ENCODE measurements at places on chromosomes 4 and X. TPM values are rescaled to one million over a fixed set of nuclear protein-coding genes. Genes with fewer than 3 reads are reported as not detected.
A peak's percentile ranks its signal among the peaks of the same experiment; 100 is the strongest.

- no peak overlapping the region for H3K27ac ChIP-seq
- H3K36me3 ChIP-seq: no peaks in the 10 kb centered on the region
- no peaks in the 10 kb centered on the region for H3K27me3 ChIP-seq
These were observed 226.3 kb downstream of the PACRGL start for GRCh38 chr4:20926529-20926928.

DNA sequence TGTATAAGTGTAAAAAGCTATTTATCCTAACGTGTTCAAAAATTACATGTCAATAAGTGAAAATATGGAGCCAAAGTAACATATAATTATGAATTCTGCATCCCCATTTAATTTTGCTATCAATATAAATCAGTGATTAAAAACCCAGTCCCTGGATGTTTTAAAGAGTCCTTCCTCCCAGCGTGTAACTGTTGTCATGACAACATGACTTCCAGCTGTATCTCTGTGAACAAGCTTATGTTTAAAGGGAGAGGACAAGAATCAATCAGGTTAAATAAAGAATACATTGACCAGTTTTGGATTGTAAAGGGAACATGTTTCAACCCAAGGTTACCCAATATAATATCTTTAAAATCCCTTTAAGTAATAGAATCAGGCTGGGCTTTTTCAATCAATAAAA is 219.7 kb downstream of the NSUN7 start:
- H3K4me3 ChIP-seq: no peak overlapping the region
- DNase-seq: no peak
- no peaks in the 10 kb centered on the region for H3K4me1 ChIP-seq

DNA sequence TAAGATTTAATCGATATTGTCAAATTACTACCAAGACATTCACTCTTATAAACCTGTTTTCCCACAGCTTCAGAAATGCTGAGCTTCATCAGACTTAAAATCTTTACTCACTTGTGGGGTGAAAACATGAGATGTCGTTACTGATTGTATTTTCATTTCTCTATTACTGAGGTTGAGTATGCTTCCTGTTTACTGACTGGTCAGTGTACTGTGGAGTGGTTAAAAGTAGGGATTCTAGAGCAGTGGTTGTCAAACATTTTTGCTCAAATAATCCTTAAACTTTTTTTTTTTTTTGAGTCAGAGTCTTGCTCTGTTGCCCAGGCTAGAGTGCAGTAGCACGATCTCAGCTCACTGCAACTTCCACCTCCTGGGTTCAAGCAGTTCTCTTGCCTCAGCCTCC is 50.3 kb downstream of the NSUN7 start:
- H3K4me3 ChIP-seq: no peak overlapping the region
- no peaks in the 10 kb centered on the region for H3K4me1 ChIP-seq
- H3K27ac ChIP-seq: no peak overlapping the region
- no peaks in the 10 kb centered on the region for H3K36me3 ChIP-seq
- DNase-seq: no peak

Gene AKAP14
- total RNA-seq: not detected

Gene CLIC2
- total RNA-seq: 64.0 TPM

DNA sequence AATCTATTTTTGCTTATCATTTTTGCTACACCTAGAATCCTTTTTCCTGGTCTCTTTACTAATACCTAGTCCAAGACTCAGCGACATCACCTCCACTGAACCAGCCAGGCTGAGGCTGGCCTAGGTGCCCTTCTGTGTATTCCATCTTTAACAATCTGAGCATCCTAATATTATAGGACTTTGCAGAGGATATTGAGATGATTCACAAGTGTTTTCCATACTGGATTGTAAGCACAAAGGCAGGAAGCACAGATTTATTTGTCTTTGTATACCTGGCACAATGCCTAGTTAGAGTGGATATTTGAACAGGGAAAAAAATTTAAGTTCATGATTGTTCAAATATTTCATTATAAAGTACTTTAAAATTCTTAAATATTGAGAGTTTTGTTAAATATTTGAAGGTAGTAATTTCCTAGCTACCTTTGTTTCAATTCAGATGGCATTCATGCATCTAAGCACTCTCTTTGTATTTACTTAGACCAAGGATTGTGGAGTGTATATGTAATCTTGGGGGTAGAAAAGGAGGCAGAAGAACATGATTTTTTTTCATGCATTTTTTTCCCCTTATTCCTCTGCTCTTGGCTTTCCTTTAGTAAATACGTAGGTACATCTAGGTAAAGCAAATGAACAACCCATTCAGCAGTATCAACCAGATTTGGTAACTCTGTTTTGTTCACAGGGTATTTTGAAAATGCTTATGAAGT is 18.4 kb downstream of the SMARCA5 start:
- H3K27ac ChIP-seq: peak overlapping the region; percentile 3
- no peaks in the 10 kb centered on the region for H3K27me3 ChIP-seq
- DNase-seq: no peak
- H3K4me1 ChIP-seq: peaks cover 15% of the 10 kb centered on the region

Gene GLOD5
- total RNA-seq: 2.6 TPM

DNA sequence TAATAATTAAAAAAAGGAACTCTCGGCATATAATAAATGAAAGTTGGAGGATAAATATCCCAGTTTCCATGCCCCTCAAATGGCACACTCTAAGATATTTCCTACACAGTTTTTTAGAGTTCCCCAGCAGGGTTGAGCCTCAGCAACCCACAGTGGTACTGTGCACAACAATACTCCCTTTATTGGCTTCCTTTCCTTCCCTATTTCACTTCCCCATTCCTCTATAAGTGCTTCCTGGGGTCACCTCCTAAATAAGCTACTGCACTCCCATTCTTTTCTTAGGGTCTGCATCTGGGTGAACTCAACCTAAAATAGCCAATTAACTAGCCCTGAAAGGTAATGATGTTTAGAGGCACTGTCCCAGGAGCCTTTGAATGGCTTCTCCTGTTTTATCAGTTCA is 76.4 kb upstream of the NHS start:
- H3K4me3 ChIP-seq: no peak overlapping the region
- H3K4me1 ChIP-seq: no peaks in the 10 kb centered on the region
- no peak overlapping the region for H3K27ac ChIP-seq
- H3K36me3 ChIP-seq: no peaks in the 10 kb centered on the region

Gene XG
- 0.64 TPM for total RNA-seq

DNA sequence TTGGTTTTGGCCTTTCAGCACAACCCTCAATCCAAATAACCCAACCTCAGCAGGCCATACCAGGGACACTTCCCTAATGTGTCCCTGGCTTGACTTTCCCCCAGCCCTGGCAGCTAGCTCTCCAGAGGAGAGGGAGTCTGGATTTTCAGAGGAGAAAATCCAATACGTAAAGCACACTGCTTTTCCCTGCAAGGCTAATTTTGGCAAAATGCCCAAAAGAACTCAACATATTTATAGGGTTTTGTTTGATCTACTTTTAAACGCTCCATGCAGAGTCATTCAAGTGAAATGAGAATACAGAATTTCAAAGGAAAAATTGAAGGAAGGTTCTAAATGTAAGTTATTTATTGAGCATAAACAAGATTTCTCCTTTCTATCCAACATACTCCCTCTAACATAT is 167.2 kb downstream of the SH3KBP1 start:
- H3K27ac ChIP-seq: no peak overlapping the region
- H3K27me3 ChIP-seq: no peaks in the 10 kb centered on the region
- peaks cover 7% of the 10 kb centered on the region for H3K4me1 ChIP-seq
- H3K4me3 ChIP-seq: no peak overlapping the region

DNA sequence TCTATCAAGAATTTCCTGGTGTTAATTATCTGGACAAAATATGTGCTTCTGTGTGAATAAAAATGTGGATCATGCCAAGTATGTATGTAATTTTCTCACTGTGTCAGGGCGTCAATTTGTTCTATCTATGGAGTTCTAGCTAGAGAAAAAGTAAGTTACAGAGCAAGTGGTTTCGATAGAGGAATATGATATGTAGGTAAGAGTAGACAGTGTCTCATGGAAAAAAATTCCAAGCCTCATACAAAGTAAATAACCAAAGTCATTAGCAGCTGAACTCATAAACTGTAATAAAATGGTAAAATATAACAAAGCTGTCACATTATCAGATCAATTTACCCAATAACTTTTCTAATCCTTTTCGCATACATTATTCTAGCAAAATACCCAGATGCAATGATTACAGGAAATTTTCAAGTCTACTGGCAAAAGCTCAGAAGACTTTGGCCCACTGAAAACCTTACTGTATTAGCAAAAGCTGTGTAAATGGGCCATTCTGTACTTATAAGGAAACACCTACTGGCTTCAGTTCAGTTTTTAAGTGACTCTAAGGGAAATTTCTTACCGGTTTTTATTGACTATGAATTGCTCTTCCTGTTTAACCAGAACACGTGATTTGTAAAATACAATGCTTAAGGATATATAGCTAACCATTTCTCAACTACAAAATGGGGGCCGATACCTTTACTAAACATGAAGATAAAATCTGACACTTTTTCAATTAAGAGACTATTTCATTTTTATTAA is 121.0 kb upstream of the ARSJ start:
- H3K36me3 ChIP-seq: no peaks in the 10 kb centered on the region
- no peaks in the 10 kb centered on the region for H3K27me3 ChIP-seq
- DNase-seq: no peak
- no peaks in the 10 kb centered on the region for H3K4me1 ChIP-seq
- H3K4me3 ChIP-seq: no peak overlapping the region

DNA sequence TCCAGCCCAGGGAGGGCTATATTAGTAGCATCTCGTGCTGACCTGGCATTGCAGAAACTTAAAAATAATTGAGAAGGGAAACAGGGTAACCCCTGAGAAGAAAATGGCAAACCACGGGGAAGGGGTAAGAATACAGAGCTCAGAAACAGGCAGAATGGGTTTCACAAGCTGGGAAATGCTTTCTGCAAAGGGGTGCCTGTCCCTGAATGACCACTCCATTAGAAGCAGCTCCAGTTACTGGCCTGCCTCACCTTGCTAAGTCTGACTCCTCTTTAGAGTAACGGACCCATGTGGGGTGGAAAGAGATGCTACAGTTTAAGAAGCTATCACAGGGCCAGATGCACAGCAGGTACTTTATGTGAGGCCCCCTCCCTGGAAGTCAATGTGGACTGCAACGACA is 2.5 kb downstream of the WDR1 start:
- H3K4me3 ChIP-seq: peak overlapping the region; percentile 85
- H3K4me1 ChIP-seq: peaks cover 67% of the 10 kb centered on the region
- H3K27ac ChIP-seq: no peak overlapping the region
- H3K36me3 ChIP-seq: peaks cover 65% of the 10 kb centered on the region

Gene SOWAHD
- total RNA-seq: 4.0 TPM

Gene P2RY8
- 3.1 TPM for total RNA-seq

Gene SSX2B
- total RNA-seq: not detected

- no peaks in the 10 kb centered on the region for H3K36me3 ChIP-seq
- no peaks in the 10 kb centered on the region for H3K27me3 ChIP-seq
- no peaks in the 10 kb centered on the region for H3K4me1 ChIP-seq
- H3K27ac ChIP-seq: no peak overlapping the region
- H3K4me3 ChIP-seq: no peak overlapping the region
These were observed 128.8 kb downstream of the GPAT3 start for GRCh38 chr4:83664741-83665140.

Gene RAB40A
- 1.1 TPM for total RNA-seq

DNA sequence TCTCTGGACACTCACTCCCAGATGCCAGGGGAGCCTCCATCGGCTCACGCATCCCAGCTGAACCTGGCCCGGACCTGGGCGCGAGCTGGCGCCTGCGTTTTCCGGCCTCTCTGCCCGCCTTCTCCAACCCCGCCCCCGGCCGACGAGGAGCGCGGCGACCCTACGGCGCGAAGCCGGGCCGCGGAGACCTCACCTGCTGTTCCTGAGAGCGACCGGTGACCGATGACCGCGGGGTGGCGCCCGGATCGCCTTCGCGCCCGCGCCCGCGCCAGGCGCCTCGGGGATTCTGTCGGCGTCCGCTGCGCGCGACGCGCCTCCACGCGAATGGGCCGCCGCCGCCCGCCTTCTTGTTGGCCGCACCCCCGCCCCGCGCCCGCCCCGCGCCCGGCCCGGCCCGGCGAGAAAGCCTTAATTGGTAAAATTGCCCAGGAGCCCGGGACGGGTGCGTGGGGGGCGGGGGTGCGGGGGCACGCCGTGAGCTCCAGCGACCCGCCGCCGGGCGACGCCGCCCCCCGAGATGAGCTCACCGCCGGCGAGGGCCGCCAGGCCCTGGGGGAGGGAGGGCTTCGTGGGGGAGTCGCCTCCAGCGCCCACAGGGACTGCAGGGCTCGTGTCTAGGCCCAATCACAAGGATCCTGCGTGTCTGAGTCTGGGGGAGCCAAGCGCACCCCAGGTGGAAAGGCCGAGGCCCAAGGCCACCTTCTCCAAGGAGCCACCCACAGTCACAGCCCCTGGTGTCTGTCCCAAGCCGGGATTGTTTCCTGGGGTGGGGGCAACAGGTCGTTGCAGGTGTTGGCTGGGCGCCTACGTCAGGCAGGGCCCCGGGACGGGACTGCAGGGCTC is at the start of gene FLNA:
FLNA (minus strand) TSS at position 322 of the 843 bp plus-strand sequence. CDS start 3,389 bp downstream, outside the sequence.
- no peaks in the 10 kb centered on the region for H3K36me3 ChIP-seq
- H3K27ac ChIP-seq: peak within 1 kb of the TSS; percentile 51
- DNase-seq: no peak
- H3K4me3 ChIP-seq: peak within 1 kb of the TSS; percentile 71
- H3K27me3 ChIP-seq: no peaks in the 10 kb centered on the region
- H3K4me1 ChIP-seq: peaks cover 10% of the 10 kb centered on the region

DNA sequence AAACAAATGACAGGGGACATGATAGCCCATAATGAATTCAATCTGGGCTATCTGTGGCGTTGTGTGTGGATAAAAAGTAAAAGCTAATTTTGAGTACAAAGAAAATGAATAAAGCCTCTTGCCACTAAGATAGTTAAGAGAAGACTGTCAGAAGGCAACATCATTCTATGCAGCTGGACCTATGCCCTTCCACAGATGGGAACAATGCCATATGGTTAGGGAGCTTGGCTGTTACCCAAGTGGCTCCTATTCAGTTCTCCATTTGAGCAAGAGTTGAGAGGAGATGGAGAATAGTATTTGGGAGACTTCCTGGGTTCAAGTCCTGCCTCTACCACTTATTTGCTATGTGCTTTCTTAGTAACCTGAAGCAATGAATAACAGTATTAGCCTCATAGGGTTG is 107.7 kb downstream of the ANXA3 start:
- no peaks in the 10 kb centered on the region for H3K27me3 ChIP-seq
- H3K27ac ChIP-seq: no peak overlapping the region
- H3K4me1 ChIP-seq: peaks cover 18% of the 10 kb centered on the region
- no peak overlapping the region for H3K4me3 ChIP-seq

GRCh38 chr4:14644580-14645282 is 357.6 kb upstream of the CPEB2 start:
- no peaks in the 10 kb centered on the region for H3K36me3 ChIP-seq
- no peak for DNase-seq
- no peaks in the 10 kb centered on the region for H3K4me1 ChIP-seq
- no peaks in the 10 kb centered on the region for H3K27me3 ChIP-seq
- H3K4me3 ChIP-seq: no peak overlapping the region

All from upper lobe of right lung (tissue), 1 donor.